ENCODE measurements at places on chromosomes 16 and 17. TPM values are rescaled to one million over a fixed set of nuclear protein-coding genes. Genes with fewer than 3 reads are reported as not detected.

Gene HEATR9
- not detected for total RNA-seq

Gene CNGB1
- total RNA-seq, result not detected

Gene OSBPL7
- 9.1 TPM for total RNA-seq

Gene DHX38
- 77.7 TPM for total RNA-seq

Gene MT1H
- not detected for total RNA-seq

GRCh38 chr16:50326835-50327465 lies 41.8 kb downstream of the BRD7 start:
- no peak overlapping the region for H3K4me3 ChIP-seq
- peaks cover 51% of the 10 kb centered on the region for H3K36me3 ChIP-seq
- no peaks in the 10 kb centered on the region for H3K4me1 ChIP-seq
- H3K27me3 ChIP-seq, result no peaks in the 10 kb centered on the region
- H3K27ac ChIP-seq, result no peak overlapping the region

DNA sequence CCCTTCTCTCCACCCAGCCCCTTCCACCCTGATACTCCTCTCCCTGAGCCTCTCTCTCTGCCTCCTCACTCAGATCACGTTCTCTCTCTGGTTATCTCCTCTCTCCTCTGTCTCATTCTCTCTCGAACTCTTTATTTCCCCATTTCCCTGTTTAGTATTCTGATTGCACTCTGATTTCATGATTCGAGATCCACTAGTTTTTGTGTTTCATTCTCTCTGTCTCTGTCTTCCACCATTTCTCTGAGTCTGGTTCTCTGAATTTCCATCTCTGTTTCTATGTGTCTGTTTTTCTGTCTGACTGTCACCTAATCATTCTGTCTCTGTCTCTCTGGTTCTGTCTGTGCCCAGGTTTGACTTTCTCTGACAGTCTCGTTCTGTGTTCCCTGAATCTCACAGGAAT lies 2.0 kb downstream of the SEZ6L2 start:
- no peak for DNase-seq
- peaks cover 6% of the 10 kb centered on the region for H3K4me1 ChIP-seq
- no peak overlapping the region for H3K27ac ChIP-seq
- no peak overlapping the region for H3K4me3 ChIP-seq
- no peaks in the 10 kb centered on the region for H3K36me3 ChIP-seq
- H3K27me3 ChIP-seq, result no peaks in the 10 kb centered on the region

GRCh38 chr16:2912330-2913199 lies 834 bp downstream of the FLYWCH1 start:
- peaks cover 16% of the 10 kb centered on the region for H3K36me3 ChIP-seq
- H3K4me3 ChIP-seq, result peak overlapping the region; percentile 74
- H3K27ac ChIP-seq, result peak overlapping the region; percentile 75
- H3K4me1 ChIP-seq, result peaks cover 25% of the 10 kb centered on the region
- H3K27me3 ChIP-seq, result no peaks in the 10 kb centered on the region

- DNase-seq, result no peak
- H3K4me3 ChIP-seq, result no peak overlapping the region
- H3K27ac ChIP-seq, result no peak overlapping the region
- H3K27me3 ChIP-seq, result no peaks in the 10 kb centered on the region
Measured at GRCh38 chr17:70829876-70830275, 660.5 kb downstream of the KCNJ2 start.
